Stimulated activated CD8-positive, alpha-beta memory T cell treated with anti-CD3 and anti-CD28 coated beads, Interleukin-2, amount 100 ng/mL, for 1 hour (primary cell): ENCODE measurements at places on chromosomes 2 and 18.
A peak's percentile ranks its signal among the peaks of the same experiment; 100 is the strongest.

DNA sequence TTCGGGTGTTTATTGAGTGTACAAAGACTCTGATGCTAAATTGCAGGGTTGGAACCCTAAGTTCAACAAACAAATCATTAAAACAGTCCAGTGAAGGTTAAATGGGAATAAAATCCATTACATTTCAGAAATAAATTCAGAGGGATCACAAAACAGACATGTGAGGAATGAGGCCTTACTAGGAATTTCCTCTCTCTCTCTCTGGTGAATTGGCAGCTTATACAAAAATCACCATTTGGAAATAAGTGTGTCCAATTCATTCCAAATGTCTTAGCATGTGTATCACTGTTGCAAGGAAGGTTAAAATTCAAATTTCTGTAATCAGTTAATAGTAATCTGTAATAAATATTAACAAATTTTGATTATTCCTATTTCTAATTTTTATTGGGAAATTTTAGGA, 228.6 kb upstream of the PXDN start:
- DNase-seq = no peak

GRCh38 chr2:37770797-37771196, 99.4 kb upstream of the CDC42EP3 start:
- DNase-seq = no peak

GRCh38 chr2:192700934-192701333, 506.2 kb upstream of the TMEFF2 start:
- no peak for DNase-seq

DNA sequence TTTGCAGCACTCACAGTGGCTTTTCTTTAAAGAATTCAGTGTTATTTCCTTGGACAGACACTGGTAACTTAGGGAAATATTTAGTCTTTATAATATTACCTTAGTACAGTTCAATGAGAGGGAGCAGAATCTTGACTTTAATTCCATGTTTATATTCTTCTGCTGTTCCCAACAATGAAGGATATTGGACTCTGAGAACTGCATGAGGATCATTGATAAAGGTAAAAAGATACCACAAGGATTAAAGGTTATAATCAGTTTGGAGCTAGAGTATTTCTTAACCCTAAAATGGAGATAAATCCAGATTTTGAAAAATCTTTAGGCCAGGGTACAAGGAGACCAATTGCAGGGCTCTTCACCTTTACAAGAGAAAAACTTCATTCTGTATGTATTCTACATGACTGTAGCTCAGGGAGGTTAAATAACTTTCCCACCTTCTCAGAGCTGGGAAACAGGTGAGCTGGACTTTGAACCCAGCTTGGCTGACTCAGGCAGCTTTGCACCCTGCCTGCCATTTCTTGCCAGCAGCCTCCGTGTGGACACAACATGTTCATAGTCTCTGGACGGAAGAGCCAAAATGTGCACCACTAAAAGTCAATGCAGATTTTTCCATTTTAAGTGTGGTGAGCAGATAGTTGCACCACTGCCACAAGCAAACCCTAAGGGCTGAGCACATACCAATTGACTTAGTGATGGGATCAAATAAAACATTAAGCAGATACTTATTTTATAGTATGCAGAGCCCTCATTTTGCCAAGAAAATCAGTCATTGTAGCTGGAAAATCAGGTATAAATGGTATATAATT, 26.7 kb downstream of the UPP2 start:
- no peak for DNase-seq

GRCh38 chr2:233714121-233714520, 1.4 kb downstream of the UGT1A5 start:
- DNase-seq = no peak

- no peak for DNase-seq
These were observed 121.2 kb downstream of the ZNF521 start for GRCh38 chr18:25230658-25231326.

GRCh38 chr2:121031568-121032340, 253.2 kb downstream of the TFCP2L1 start:
- DNase-seq = no peak

DNA sequence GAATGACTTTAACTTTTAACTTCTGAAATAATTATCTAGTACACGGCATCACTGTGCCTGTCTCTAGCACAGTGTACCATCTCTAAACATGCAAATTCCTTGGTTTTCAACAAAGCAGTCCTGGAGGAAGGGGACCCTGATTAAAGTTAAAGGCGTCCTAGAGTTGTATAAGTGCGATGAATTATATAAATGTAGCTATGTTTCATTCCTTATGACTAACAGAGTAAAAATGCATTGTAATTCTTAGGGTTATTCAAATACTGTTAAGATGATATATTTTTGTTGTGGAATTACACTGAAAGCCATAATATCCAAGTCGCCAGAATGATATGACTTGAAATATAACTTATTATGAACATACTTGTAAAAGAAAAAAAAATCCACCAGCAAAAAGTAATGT, 544.9 kb upstream of the LINC00305 start:
- DNase-seq = no peak

- DNase-seq = no peak
These were observed 691.3 kb downstream of the LRP1B start for GRCh38 chr2:141439524-141439923.

- no peak for DNase-seq
These were observed 15.7 kb downstream of the PLEKHB2 start for GRCh38 chr2:131120815-131121317.

DNA sequence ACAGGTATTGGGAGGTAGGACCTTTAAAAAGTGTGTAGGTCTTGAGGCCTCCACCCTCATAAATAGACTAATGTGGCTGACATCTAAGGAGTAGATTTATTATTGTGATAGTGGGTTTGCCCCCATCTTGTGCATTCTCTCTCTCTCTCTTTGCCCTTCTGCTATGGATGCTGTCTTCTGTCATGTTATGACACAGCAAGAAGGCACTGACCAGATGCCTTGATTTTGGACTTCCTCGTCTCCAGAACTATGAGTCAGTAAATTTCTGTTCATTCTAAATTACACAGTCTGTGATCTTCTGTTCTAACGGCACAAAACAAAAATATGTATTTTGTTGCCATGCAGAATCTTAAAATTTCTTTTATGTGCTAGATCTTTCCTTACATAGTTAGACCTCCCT, 66.9 kb downstream of the ATAD2B start:
- no peak for DNase-seq

GRCh38 chr2:144215207-144215606, 304.7 kb downstream of the ZEB2 start:
- DNase-seq = no peak

DNA sequence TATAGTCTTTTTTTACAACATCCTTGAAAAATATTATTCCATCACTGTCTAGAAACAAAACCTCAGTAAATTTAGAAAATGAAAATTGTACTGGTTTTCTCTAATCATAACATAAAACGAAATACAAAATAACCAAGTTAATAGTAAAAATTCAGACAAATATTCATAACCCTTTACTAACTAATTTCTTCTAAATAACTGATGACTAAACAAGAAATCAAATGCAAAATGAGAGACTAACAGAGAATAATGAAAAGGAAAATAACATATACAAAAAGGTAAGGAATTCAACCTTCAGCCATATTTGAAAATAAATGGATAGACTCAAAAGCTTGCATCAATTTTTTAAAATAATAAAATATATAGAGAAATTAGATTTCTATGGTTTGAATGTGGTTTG, 18.6 kb upstream of the ETAA1 start:
- no peak for DNase-seq

- DNase-seq = no peak
These were observed 224.5 kb downstream of the DLGAP1 start for GRCh38 chr18:4230450-4231168.

DNA sequence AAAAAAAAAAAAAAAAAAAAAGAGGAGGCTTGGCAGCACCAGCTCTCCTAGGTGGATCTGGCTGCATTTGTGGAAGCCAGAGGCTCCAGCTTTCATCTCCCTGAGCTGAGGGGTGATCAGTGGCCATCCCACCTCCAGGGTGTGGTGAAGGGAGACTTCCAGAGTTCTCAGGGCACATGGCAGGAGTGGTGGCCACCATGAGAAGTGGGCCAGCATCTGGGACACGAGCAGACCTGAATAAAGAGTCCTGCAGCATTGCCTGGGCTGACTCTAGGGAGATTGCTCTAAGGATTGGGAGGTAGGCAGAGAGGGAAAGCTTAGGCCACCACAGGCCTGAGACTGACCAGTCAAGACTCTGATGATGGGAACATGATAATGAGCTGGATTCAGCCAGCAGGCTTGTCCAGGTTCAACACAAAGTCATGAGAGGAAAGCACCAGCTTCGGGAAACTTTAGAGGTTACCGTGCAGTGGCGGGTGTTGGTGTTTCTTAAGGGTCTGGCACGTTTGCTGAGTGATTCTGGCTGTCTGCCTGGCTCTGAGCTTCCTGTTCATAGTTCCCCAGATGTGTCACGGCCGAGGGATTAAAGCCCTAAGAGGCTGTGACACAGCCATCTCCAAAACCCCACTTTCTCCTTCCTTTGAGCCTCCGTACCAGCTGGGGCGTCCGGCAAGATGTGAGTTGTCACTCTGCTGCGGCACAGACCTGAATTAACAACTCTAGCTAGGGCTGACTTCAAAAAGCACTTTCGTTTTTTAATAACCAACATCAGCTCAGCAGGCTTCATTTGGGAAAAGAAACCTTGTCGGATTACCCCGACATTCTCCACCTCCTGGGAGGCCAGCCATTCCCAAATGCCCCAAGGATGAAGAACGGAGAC, 38.3 kb upstream of the IL1R1 start:
- peak; percentile 13 for DNase-seq

- DNase-seq = no peak
These were observed 20.6 kb upstream of the TMEM163 start for GRCh38 chr2:134739236-134739878.

DNA sequence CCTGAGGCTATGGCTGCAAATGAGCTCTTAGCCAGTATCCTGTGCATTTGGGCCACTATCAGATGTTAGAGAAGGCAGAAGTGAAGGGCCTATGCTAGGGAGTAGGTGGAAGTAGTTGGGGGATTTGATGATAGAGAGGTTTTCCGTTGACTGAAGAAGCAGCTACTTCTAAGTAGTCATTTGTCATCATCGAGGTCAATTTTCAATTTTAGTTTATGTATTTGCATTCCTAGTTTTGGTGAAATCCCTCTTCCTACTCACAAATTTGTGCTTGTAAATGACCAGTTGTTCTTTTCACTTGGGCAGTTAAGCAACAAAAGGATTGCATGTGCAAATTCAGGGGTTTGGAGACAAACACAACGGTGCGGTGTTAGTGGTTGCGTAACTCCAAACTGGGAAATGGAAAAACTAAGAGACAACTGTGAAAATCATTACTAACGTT, 48.5 kb upstream of the PELI1 start:
- no peak for DNase-seq

DNA sequence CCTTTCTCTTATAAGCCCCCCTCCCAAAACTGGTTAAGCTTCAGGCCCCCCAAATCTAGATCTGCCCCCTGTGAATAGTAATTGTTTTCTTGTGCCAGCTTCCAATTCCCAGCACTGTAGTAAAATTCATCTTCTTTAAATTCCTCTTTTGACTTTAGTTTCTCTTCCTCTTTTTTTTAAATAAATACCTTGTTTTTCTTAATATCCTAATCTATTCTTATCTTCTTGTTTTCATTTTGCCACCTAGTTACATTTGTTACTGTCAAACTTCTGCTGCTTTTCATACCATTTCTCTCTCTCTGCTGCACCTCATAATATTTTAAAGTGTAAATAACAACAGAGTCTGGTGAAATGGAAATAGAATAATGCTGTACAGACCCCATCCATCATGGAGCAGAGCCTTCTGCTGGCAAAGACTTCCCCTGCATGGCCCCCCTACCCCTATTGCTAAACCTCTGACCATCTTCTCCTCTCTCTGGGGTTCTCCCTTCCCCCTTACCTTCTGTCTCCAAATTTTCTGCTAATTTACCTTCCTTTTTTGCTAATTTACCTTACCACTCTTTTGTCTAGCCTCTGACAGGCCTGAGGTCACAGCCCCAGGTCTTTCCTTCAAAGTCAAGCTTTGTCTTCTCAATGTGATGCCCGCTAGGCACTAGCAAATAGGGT, 94.9 kb upstream of the PAPOLG start:
- DNase-seq = no peak

- no peak for DNase-seq
These were observed 36.4 kb upstream of the GLI2 start for GRCh38 chr2:120699292-120699691.
